ENCODE measurements at places on chromosomes 6 and 20.

DNA sequence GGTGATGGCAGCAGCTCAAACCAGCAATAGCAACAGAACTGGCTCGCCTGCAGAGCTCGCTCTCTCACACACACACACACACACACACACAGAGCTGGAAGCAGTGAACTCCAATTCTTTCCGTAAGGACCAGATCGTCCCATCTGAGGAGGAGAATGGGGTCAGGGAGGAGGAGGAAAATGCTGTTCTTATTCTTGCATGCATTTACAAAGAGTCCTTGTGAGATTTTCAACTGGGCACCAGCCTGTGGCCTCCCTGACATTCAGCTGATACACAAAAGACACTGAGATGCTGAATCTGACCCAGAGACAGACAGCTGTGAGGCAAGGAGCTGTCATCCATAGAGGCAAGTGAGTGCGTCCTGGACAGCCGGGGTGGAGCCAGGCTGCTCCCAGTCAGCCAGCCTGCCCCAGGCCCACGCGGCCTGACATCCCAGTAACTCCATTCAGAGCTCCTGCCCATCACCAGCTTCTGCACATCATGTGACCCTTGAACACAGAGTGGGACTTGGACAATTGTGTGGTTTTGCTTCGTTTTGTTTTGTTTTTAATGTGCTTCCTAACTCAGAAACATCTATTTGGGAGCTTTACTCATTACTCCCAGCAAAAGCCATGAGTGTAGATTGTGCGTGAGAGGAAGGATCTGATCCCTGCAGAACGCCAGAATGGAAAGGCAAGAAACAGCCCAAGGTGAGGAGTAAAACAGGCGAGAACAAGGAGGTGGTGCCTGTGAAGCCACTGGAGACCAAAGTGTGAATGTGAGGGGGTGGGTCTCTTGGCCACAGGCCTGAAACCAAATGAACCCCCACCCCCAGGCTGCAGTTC lies 2.1 kb downstream of the SERPINB9 start:
- DNase-seq = peak; percentile 62

DNA sequence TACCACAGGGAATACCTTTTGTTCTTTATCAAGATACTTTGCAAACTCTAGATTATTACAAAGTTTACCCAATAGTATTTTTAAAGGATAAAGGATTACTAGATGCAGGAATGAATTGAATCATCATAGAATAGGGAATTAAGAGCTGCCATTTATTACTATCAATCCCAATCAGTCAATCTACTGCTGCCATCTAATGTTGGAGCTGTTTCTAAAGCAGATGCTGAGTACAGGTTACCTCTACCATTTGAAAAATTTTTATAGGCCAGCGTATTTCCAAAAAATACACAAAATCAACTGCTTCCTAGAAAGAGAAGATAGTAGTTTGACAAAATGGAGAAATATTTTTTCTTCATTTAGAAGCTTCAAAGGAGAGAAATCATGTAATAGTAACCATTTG lies 520.4 kb downstream of the ADGRB3 start:
- no peak for DNase-seq

- DNase-seq = no peak
These were observed 20.6 kb upstream of the CST3 start for GRCh38 chr20:23658336-23658735.

GRCh38 chr20:18543932-18544331 lies 23.3 kb upstream of the SMIM26 start:
- no peak for DNase-seq

DNA sequence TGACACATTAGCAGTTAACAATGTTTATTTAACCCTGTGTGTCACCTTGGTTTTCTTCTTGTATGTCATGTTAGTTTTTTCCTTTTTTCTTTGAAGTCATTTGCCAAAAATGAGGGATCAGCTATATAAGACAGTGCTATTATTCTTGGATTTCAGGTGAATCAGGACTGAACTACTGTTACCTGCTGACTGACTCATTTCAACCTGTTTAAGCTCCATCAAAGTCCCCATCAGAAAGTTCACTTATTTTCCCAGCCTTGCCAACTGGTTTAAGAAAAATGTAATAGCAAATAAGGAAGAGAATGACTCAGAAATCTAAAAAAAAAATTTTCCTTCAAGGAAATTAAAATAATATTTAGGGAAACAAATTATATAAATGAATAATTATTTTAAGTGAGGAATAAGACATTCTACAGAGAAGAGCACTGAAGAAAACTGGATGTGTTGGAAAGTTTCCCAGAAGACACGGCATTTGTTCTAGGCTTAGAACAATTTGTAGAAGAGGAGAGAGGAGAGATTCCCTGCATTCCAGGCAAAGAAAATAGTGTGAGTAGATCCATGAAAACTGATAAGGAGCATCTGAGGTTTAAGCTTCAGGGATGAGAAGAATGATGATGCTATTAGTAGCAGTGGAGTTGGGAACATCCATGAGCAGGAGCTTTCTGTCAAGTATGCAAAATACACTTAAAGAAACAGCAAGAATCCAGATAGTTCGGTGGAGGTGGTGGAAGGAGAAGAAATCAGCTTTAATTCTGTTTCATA lies 84.9 kb upstream of the SIM1 start:
- DNase-seq = no peak

GRCh38 chr6:3455569-3456394 lies 1.1 kb downstream of the SLC22A23 start:
- no peak for DNase-seq

DNA sequence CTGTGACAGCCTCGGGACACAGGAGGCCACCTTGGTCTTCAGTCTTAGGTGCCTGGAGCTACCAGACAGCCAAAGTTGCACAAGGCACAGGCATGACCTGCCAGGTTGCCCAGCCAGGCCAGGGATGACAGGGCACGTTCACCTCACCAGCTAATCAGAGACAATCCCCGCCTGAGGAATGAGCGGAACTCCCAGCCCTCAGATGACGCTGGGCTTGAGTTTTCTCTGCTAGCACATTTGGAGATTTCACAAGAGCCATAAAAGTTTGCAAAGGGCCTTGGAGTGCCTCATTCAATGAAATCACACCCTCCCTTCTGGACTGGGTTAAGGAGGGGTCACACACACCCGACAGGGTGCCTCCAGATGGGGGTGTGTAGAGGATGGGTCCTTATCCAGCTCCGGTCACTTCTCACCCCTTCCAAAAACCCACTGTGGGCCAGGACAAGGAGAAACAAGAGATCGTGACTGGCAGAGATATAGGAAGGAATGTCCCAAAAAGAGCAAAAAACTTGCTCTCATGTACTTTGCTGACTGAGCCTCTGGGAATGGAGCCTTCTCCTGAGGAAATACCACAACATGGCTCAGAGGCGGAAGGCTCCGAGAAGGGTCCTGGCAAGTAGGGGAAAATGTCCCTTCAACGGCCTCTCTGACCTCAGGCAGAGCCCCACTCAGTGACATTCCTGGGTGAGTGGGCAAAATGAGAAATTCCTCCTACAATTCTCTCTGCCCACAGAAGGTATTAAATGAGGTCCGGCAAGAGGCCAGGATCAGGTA lies 121.6 kb downstream of the ISM1 start:
- DNase-seq = no peak

DNA sequence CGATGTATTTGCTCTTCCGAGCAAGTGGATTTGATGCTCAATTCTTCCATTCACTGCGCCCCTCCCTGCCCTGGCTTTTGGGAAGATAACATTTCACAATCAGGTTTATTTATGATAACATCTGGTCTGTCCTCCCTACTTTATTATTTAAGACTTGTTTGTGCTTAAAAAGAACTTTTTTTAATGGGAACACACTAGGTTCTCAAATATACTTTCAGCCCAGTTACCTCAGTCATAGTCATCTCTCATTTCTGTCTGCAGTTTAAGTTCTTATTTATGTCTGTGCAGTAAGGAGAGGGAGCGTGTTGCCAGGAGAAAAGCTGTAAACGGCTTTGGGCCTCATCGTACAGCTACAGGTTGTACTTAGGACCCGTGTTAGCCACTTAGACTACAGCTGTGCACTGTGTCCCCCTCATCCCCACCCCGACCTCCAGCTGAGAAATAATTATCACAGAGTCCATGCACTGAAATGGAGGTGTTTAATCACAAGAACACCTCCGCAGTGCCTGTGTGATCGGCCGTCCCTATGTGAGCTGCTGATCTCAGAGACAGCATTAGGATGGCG lies 99.3 kb downstream of the RPP40 start:
- DNase-seq = no peak

DNA sequence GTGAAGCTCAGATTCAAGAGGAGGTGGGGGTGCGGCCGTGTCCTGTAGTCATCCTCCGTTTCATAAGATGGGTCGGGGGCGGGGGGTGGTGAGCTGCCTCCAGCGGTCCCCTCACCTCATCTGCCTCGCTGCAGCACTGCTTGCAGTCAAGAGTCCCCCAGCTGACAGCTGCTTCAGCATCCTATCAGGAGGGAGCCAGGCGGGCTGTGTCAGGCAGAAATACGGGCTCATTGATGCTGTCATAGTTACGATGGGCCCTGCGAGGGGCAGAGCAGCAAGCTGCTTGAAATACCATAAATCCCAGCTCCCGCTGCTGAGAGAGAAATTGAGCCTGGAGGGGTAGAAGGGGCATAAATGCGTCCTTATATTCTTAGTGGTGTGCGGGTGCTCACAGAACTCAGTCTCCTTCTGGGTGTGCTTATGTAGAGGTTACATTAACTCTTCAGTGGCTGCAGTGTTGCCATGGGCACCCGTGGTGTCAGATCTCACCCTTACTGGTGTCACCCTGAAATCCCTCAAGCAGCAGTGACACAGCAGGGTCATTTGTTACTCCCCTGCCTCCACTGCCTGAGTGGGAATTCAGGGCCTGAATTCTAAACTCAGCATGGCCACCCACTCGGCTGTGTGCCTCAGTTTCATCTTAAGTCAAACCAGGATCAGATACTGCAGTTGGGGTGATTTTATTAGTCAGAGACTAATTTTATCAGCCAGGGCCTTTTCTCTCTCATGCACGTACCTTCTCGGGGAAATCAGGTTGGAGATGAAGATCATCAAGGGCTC lies 21.8 kb downstream of the CCDC167 start:
- no peak for DNase-seq

DNA sequence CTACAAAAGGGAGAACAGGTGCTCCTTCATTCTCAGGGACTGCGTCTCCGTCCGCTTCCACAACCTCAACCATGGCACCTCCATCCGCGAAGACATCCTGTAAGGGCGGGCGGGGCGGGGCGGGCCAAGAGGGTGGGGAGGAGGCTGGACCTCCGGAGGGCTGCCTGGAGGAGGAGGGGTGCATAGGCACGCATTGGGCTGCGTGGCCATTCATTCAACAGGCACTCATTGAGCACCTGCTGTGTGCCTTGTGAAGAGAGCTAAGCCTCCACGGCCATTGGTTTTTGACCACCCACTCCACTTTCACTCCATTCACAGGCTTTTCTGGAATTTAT lies 435 bp downstream of the ZSWIM3 start:
- DNase-seq = no peak

DNA sequence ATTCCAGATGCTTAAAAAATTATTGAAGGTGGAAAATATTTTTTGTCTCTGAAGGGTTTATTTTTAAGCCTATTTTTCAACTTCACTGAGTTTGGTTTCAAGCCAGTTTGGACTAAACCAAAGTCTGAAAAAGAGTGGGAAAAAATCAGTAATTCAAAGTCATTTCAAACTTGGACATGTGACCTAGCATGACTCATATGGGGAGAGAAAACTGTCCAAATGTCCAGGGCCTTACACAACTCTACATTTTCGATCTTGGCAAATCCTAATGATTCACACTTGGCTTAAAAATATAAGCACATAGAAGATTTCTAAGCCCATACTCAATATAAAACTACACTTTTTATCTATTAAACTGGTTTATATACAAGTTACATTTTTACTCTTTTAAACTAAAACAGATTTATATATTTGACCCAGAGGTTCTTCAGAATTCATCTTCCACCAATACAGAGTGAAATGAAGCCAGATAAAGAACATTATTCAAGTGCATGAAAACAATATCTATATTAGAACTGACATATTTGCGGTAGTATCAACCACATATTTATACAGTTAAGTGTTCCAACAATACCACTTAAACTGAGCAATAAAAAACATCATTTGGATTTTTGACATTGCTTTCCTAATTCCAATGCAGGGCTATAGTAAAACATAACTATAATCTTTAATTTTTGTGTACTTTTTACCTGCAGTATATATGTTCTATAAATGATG lies 110.3 kb upstream of the TCF21 start:
- DNase-seq = no peak

DNA sequence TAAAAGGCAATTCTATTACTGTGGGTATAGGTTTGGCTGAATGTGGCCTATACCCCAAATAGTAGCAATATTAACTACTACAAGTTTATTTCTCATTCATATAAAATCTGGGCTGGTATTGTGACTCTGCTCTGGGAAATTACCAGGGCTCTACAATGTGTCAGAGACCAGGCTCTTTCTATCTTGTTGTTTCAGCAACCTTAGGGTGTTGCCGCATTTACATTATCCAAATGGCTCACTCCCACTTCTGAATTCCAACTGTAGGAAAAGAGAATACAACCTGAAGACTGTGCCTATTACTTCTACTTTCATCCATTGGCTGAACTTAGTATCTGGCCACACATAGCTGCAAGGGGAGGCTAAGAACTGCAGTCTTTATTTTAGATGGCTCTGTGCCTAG lies 106.7 kb upstream of the CENPW start:
- no peak for DNase-seq

DNA sequence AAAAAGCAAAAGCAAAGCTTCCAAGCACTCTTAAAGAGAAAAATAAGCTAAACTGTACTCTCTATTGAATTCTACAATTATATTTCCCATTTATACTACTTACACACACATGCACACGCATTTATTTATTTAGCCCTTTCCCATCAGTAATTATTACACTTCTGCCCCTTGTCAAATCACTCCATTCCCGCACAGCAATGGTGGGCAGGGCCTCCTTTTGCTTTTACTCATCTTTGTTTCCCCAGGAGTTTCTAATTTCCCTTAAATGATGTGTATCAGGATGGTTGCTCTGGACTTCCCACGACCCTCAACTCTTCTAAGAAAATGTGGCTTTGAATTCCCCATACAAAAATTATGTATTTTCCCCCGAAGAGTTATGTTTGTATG lies 19.9 kb downstream of the PXT1 start:
- no peak for DNase-seq

DNA sequence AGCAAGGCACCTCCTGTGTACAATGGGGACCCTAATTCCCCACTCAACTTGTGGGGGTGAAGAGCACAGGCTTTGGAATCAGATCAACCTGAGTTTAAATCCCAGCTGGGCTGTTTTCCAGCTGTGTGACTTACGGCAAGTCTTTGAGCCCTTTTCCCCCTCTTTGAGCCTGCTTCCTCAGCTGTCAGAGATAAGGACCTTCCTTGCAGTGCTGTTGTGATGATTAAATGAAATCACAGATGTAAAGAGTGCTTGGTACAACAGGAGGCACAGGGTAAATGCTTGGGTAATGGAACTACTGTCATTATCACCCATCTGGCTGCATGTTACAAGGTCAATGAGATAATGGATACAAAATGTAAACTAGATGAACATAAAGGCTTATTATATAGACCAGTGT lies 3.2 kb downstream of the SNX21 start:
- DNase-seq = no peak

- no peak for DNase-seq
These were observed 126.5 kb downstream of the REV3L start for GRCh38 chr6:111356551-111356950.

- no peak for DNase-seq
These were observed 79.8 kb upstream of the OPRM1 start for GRCh38 chr6:153959276-153959675.

DNA sequence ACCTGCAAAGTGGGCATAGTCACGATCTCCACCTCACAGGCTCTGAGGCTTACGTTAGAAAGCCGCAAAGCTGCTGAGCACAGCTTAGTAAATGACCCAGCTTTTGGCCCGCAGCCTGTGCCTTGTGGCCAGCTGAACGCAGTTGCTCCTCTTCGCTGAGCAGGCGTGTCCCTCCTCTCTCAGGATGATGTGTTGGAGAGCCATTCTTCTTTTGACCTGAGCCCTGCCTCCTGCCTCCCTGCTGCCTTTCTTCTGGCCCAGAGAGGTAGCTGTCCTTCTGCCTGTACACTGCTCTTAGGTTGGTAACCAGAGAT lies 47.6 kb upstream of the MYL9 start:
- DNase-seq = no peak

Data from frontal cortex (tissue), 4 donors.